ENCODE measurements at places on chromosomes 13 and 19.

GRCh38 chr19:29836409-29836825, 24.6 kb downstream of the CCNE1 start:
- no peak for DNase-seq

GRCh38 chr13:47409778-47410177, 512.9 kb upstream of the HTR2A start:
- DNase-seq: no peak

GRCh38 chr13:97429681-97430081, 4.3 kb upstream of the RAP2A start:
- DNase-seq: no peak

DNA sequence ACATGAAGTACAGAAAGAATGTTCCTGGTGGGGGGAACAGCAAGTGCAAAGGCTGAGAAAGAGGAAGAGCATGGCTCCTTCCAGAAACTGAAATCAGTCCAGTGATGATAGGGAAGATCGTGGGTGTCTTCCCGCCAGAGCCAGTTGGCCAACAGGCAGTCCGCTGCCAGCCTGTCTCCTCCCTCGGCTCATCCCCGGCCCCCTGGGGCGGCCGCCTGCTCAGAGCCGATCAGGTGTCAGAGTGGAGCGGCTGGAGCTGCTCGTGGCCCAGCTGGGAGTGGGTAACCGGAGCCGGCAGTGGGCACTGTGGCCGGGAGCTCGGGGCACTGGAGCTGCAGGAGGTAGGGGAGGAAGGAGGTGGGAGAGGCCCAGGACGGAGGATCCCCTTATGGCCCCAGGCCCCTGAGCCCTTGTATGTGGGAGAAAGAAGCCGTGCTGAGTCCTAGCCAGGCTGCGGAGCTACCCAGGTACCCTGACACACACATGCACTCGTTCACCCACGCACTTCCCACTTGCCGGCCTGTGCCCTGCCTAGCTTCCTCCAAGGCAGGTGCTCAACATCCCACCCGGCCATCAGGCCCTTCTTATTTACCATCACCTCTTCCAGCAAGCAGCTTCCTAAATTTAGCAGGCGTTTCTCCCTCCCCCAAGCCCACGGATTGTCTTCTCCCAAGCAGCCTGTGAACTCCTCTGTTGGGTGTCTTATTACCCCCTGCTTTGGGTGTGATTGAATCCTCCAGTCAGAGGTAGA, 1.7 kb downstream of the ANKRD24 start:
- no peak for DNase-seq
